ENCODE measurements at places on chromosomes 4 and X.

DNA sequence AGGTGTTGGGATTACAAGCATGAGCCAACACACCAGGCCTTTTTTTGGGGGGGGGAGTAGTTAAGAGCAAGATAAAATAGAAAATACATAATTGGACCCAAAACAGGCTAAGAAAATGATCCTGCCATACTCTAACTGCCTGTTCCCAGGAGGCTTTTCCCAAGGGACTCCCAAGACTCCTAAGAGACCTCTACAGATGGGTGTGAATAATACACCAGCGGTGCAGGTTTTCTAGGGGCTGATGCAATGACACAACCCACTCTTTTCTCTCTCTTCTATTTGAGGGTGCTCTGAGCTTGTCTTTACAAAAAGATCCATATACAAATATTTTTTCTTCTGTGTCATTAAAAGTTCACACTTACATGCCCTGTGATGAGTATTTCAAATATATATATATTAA lies 116.9 kb downstream of the RASL11B start:
- DNase-seq: no peak

GRCh38 chr4:105166066-105166465 lies 19.4 kb downstream of the TET2 start:
- no peak for DNase-seq

GRCh38 chr4:163448540-163449203 lies 24.9 kb downstream of the TKTL2 start:
- no peak for DNase-seq

- DNase-seq: no peak
These were observed 40.7 kb downstream of the NPY2R start for GRCh38 chr4:155249016-155249566.

DNA sequence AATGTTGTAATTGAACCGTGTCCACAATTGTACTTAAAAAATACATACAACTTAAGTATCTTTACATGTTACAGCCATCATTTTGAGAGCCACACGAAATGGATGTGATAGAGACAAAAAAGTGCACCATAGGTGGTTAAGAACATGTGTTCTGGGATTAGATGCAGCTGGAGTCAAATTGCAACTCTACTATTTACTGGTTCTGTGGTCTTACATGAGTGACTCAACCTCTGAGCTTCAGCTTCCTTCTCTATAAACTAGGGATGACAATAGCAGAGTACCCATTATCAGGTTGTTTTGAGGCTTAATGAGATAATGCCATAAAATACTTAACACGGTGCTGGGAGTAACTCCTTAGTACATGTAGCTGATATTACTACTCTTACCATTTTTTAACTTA lies 130.4 kb downstream of the IDS start:
- no peak for DNase-seq

DNA sequence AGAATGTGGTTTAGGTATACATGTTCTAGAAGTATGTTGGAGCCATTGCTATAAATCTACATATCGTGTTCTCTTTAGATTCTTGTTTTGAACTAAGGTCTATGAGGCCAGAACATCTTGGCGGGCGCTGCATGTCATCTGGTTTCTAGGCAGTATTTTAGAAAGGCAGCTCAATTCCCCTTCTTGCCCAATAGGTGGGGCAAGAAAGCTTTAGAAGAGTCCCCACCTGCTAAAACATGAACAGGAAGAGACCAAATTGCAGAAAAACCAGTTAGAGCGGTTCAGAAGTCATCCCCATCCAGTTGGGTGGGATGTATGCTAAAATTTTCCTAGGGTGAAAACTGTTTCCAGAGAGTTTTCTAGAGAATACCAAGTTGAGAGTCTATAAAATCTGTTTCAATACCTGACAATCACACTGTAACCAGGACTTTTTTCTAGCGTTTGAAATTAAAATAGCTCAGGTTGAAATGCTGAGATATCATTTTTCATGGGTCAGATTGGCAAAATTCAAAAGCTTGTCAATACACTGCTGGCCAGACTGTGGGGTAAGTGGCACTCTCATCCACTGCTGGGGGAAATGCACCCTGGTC lies 17.5 kb upstream of the SH3KBP1 start:
- DNase-seq: no peak

GRCh38 chr4:165118256-165118909 lies 5.7 kb upstream of the TMEM192 start:
- no peak for DNase-seq

DNA sequence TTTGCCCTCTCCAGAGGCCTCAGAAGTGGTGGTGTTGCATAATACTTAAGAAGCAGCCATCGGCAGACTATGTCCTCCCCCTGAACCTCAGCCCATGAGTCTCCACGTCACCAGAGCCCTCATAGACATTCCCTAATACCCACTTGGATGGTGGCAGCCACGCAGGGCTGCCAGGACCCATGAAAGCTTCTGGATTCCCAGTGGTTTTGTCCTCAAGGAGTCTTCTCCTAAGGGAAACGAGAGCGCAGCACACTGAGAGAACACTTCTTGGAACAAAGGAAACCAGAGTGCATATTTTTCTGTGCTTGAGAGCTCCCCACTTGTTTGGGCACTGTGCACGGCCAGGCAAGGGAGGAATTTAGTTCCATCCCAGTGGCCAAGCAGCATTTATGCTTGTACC lies 204.1 kb upstream of the DMD start:
- no peak for DNase-seq

DNA sequence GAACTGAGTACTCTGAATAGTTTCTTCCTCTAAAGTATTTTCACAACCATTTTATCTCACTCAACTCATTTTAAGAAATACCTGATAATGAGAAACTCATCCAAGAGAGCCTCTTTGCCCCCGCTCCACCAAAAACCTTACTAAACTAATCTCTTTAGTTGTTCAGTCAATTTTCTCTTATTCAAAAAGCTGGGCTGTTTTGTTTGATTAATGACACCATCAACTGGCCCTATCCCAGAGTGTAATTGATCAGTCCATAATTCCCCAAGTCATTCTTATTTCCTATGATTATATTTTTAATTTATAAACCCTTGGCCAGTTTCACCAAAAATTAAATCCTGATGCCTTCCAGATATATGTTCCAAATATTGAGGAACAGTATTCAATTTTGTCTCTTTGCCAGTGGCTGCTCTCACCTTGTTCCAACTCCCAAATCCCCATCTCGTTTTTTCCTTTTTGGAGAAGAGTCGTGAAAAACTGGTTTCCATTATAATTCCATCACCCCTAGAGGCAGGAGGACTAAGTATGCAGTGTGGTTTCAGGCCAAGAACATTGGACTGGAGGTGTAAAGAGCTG lies 10.4 kb downstream of the LIMCH1 start:
- DNase-seq: no peak

GRCh38 chr4:123286903-123287466 lies 109.6 kb upstream of the SPRY1 start:
- DNase-seq: no peak

DNA sequence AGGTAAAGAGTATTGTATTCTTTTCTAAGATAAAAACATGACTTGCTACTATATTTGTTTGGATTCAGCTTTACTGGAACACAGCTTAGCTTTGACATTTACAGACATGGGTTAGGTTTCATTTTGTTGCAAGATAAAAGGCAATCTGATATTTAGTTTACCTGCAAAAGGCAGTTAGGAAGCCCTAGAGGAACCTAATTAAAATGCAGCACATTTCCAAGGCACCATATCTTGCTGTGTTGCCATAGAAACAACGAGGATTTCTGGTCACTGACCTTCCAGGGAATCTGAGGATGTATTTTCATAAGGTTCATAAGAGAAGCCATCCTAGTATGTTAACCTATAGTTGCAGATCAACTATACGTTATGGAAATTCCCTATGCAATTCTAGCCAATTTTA lies 116.0 kb downstream of the SNCA start:
- no peak for DNase-seq

- DNase-seq: no peak
These were observed 7.6 kb downstream of the SORCS2 start for GRCh38 chr4:7199771-7200441.

DNA sequence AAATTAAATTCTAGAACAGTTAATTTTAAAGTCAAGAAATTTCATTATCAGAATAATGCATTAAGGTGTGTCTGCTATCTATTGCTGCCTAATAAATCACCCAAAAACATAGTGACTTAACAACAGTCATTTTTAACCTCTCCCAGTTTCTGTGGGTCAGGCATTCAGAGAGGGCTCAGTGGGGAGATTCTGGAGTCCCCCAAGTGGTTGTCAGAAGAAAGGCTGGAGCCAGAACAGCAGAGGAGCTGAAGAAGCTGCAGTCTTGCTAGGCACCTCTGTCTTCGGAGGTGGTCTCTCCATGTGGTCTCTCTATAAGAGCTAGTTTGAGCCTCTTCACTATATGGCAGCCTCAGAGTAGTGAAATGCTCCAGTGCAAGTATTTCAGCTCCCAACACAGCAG lies 9.3 kb upstream of the HOPX start:
- no peak for DNase-seq

DNA sequence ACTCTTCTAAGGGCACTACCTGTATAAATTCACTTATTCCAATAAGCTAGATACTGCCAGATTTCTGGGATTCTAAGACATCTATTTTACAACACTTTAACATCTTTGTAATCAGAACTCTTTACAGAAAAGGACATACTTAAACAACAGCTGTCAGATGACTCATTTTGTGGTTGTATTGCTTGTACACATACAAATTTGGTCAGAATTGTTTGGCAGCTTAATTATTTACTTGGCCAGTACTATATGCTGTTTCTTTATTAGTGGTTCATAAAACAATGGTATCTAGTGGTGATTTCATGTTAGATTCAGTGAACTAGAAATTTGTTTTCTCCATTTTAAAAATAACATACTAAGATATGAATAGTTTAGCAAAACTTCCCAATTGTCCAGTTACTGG lies 27.2 kb downstream of the PALLD start:
- DNase-seq: no peak

GRCh38 chr4:181950372-181951127 lies 292.7 kb upstream of the TENM3 start:
- DNase-seq: no peak

GRCh38 chr4:6990661-6991060 lies 52.5 kb upstream of the TADA2B start:
- no peak for DNase-seq

GRCh38 chr4:138113819-138114400 lies 128.2 kb downstream of the SLC7A11 start:
- DNase-seq: no peak

DNA sequence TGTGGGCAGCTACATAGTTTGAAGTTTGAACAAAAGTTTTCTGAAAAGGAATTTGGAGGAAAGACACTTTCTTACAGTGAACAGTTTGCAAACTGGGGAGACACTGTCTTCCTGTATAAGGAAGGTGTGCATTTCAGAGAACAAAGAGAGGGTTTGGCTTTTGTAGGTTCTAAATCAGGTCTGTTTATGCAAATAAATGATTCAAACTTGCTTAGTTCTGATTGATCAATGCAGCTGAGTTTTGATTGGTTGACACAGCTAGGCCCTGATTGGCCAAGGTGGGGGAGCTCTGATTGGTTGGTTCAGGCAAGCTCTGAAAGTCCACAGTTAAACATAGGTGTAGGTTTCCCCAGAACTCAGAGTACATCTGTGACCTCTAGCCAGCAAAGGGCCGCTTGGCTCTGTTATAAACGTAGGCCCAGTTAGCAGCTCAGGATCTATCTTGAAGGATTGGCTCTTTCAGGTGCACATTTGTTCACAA lies 63.0 kb upstream of the ENPP6 start:
- no peak for DNase-seq

DNA sequence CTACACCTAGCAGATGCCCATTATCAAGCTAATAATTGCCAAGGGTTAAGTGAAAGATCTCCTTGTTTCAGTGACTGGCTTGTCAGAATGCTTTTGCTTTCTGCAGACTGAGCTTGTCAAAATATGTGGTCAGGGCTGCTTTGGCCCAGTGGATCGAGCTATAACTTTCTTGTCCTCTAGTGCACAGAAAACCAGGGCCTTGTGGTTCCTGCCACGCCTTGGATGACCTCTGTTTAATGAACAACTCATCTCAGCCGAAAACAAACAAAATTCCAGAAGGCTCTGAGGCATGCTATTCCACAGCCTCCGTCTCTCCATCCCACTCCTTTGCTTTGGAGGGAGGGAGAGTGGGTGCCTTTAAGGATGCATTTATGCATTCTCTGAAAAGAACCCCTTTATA lies 11.3 kb downstream of the EVC start:
- DNase-seq: no peak

GRCh38 chr4:124711471-124712371 lies 811 bp downstream of the ANKRD50 start:
- DNase-seq: peak; percentile 0

DNA sequence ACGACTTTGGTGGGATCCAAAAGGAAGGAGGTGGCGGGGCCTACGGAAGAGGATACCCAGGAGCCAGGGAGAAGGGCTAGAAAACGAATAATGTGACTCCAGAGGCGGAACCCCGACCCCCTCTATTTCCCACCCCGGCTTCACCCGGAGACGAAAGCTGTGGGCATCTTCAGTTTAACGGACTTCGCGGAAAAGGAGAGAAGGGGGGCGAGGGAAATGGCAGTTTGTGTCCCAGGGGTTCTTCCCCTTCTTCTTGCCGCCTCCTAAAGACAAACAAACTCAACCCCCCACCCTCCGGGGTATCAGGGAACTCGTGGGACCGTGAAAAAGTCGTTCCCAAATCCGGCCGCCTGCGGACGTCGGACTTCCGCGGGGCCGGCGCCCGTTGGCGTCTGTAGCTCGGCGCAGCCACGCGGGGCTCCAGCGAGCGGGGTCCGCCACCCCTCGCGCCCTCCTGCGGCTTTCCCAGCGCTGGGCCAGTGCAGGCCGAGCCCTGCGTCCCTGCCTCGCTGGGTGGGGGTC lies 3.6 kb upstream of the LEF1 start:
- DNase-seq: no peak

- no peak for DNase-seq
These were observed 95.8 kb upstream of the NAP1L5 start for GRCh38 chr4:88793475-88793874.

DNA sequence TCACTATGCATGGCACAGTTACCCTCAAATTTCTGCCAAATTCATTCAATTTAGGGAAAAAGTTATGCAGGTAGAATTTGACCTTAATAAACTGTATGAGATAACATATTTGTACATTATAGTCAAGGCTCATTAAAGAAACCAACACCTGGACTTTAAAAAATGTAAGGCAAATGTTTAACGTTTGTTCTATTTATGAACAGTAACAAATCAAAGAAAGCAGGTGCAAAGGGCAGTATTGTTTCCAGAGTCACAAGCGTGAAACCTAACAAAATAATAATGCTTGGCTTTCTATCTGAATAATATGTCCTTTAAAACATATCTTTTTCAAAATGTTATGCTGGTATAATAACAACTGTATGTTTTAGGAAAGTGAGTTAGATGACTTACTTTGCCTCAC lies 41.2 kb downstream of the LIN54 start:
- DNase-seq: no peak

DNA sequence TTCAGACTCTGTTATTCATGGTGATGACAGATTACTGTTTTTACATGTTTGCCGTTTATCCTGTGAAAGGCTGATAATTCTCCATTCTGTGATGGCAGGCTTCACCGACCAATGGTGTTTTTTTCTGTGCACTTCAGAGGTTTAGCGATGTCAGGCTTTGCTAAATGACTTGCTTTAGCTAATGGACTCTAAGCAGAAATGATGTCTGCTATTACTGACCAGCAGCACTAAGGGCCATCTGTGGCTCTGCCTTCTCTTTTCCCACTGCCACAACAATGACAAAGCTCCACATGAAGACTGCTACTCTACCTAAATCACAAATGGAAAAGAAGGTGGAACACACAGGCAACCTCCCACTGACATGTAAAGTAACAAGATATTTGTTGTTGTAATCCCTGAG lies 68.4 kb upstream of the ALB start:
- no peak for DNase-seq

GRCh38 chr4:81039351-81039972 lies 9.0 kb downstream of the BMP3 start:
- DNase-seq: no peak

GRCh38 chr4:89100853-89101252 lies 10.5 kb upstream of the TIGD2 start:
- DNase-seq: no peak
